Stimulated activated CD4-positive, alpha-beta T cell treated with anti-CD3 and anti-CD28 coated beads, Interleukin-12 subunit alpha, Interleukin-12 subunit beta, amount 100 ng/mL, for 24 hours (primary cell): ENCODE measurements at places on chromosomes 13 and 19.

GRCh38 chr19:5250127-5250659, 90.4 kb downstream of the PTPRS start:
- DNase-seq, result no peak

- DNase-seq, result no peak
Observed at GRCh38 chr19:4957981-4958380, 10.9 kb upstream of the KDM4B start.

GRCh38 chr13:21330126-21330861, 128.8 kb downstream of the ZDHHC20 start:
- DNase-seq, result no peak

DNA sequence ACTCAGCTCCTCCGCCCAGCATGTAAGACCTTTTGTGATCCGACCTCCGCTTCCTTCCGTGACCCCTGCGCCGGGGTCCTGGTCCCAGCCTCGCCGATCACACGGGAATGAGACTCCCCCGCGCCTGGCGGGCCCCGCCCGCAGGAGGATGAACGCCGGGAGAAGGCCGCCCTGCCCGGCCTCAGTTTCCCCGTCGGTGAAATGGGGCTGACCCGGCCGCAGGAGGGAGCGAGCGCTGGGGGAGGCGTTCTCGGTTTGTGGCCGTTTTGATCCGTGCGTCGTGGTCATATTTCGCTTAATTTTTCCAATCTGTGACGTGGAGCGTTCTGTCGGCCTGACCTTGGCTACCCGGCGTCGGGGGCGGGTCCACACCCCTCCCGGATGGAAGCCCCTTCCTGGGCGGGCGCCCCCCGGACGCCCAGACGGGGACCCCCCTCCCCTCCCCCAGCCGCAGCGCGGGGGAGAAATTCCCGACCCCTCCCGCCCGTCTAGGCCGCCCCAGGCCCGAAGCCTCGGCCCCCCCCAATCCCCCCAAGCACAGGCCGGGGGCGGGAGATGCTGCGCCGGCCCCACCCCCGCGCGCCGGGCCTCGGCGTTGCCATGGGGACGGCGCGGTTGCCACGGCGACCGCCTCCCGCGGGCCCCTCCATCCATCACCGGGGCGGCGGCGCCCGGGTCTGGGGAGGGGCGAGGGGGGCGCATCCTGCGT, 11.1 kb downstream of the PALM start:
- no peak for DNase-seq

DNA sequence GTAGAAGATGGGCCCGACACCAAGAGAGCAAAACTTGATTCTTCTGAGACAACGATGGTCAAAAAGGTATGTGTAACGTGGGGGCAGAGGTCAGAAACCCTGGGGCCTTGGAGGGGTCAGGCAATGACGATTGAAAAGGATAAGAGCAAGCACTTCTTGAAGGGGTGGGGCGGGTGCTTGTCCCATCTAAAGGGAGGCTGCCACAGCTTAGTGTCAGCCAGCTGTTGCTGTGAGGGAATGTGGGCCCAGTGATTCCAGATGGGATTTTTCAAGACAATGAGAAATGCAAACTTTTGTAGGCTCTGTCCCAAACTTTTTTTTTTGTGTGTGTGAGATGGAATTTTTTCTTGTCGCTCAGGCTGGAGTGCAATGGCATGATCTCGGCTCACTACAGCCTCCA, 24.5 kb downstream of the SAE1 start:
- DNase-seq, result no peak

DNA sequence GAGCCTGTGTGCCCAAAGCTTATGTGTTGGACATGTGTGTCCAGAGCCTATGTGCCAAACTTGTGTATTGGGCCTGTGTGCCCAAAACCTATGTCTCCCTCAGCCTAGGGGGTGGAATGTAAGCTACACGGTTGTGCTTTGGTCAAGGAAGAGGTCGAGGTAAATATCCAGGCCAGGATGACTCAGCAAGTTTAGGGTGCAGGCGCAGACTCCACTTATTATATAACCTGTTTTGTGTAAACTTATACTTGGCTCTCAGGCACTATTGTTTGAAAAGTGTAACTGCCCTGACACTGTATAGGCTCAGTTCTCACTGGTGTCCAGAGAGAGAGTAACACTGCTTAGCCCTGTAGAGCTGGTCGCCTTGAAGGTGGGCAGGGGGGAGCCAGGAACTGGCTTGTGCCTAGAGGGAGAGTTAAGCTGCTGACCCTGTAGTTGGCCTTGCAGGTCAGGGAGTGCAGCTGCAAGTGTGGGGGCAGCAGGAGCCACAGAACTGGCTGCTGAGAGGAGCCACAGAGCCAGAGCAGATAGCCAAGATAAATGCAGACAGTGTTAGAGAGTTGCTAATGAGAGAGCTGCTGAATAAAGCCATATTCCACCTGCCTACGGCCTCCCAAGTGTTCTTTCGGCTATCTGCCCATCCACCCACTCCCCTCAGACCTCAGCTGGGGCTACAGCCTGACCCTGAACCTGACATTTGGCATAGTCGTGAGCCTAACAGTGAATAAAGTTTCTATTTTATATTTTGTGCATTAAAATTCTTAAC, 517.2 kb upstream of the SLITRK1 start:
- no peak for DNase-seq

GRCh38 chr19:13437919-13438618, 68.2 kb downstream of the CACNA1A start:
- no peak for DNase-seq

DNA sequence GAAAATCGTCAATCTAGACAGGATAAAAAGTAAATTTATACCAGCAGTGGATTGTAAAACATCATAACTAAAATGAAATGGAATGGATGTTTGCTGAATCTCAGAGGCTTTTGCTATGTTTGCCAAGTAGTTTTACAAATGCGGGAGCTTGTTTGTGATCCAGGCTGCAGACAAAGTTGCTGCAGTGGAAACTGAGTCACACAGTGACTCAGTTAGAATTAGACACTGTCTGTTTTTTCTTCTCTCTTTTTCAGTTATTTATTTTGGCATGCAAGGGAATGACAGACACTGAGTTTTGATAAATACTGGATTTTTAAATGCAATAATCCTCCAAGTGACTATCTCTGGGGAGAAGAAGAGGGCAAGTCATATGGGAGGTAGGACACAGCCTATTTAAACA, 4.6 kb upstream of the PNMA8A start:
- no peak for DNase-seq

- peak; percentile 33 for DNase-seq
Observed at GRCh38 chr19:54248016-54248601, 5.5 kb upstream of the LILRA6 start.
